Activated CD4-positive, alpha-beta T cell treated with anti-CD3 and anti-CD28 coated beads for 1 hour (primary cell): ENCODE measurements at places on chromosomes 3 and 15.
A peak's percentile ranks its signal among the peaks of the same experiment; 100 is the strongest.

- DNase-seq = peak; percentile 24
These were observed 24.4 kb downstream of the SEC61A1 start for GRCh38 chr3:128076483-128077201.

DNA sequence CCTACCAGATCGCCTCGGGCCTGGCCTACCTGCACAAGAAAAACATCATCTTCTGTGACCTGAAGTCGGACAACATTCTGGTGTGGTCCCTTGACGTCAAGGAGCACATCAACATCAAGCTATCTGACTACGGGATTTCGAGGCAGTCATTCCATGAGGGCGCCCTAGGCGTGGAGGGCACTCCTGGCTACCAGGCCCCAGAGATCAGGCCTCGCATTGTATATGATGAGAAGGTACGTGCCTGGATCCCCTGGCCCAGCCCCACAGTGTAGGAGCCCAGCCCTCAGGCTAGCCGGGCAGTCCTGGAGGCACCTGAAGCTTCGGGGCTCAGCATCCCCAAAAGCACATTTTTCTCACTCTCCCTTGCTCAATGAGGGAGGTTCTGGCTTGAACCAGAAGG, 135.8 kb downstream of the LRRK1 start:
- DNase-seq = no peak

GRCh38 chr3:89787979-89788378, 680.6 kb downstream of the EPHA3 start:
- no peak for DNase-seq

DNA sequence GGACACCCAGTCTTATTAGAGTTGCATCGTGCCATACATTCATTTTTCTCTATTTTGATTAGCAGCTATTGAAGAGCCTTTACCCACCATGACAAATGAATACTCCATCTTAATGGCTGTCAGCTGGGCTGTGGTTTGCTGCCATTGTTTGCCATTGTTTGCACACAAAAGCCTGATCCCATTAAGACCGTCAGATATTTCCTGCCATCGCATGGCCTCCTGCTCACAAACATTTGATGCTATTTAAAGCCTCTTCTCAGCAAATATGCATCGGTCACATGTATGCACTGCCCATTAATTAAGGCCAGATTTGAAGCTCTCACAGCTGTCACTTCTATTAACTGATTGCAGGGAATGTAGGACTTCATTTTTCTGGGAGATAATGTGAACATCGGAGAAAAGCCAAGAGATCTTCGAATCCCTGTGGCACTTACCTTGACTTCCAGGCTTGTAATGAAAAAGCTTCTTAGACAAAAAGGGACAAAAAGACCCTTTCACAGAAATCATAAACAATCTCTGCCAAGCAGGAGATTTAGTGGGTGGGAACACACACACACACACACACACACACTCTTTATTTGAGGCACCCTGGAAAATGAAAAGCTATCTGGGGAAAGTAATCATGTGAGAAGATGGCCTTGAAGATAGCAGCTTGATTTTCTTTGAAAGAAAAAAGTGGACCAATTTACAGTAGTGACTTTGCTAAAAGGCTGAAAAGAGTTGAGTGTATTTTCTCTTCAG, 175.4 kb upstream of the NR2E3 start:
- no peak for DNase-seq

DNA sequence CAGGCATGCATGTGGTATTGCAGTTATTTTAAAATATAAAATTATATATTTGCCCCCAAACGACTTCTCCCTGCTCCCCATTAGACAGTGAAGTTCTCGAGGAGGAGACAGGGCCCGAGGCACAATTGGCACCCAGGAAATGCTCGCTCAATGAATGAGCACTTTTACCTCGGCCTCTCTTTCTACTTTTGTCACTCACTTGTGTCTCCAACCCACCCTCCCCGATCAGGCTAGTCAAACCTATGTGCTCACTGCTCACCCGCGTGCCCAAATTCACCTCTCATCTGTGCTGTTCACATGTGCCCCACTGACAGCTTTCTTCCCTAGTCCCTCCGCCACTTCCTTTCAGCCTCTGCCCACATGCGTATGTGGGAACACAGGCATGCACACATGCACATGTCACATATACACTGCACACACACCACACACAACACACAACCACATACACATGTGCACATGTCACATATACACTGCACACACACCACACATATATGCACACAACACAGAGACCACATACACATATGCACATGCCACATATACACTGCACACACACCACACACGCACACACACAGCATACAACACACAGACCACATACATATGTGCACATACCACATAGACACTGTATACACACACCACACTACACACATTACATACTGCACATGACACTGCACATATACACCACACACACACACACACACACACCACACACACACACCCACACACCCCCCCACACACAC, 46.3 kb upstream of the DLG1 start:
- DNase-seq = no peak

- no peak for DNase-seq
These were observed 25.5 kb upstream of the ESYT3 start for GRCh38 chr3:138408751-138409570.

- no peak for DNase-seq
These were observed 514.8 kb downstream of the MECOM start for GRCh38 chr3:169148448-169149348.

DNA sequence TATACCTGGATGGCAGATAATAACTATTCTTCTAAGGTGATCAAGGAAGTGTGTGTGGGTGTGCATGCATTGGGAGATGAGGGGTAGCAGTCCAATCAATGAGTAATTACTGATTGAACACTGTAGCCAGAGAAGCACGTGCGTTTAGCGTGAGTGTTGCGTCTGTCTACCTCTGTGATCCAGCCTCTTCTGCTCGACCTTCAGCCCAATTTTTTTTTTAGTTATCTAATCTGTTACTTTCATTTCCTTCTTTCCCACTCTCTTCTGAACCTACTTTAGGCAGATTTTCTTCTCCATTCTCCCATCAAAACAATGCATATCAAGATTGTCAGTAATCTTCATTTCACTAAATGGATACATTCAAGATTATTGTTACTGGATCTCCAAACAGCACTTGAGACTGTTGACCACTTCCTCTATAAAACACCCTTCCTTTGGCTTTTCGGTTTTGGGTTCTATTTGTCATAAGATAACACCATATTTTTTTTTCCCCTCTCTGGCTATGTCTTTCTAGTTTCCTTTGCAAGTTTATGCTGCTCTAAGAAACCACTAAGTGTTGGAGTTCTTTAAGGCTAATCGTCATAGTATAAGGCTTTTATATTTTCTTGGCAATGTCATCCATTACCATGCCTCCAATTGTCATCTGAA, 41.0 kb downstream of the MCTP2 start:
- no peak for DNase-seq

GRCh38 chr3:148106062-148106461, 591.6 kb upstream of the AGTR1 start:
- DNase-seq = no peak

DNA sequence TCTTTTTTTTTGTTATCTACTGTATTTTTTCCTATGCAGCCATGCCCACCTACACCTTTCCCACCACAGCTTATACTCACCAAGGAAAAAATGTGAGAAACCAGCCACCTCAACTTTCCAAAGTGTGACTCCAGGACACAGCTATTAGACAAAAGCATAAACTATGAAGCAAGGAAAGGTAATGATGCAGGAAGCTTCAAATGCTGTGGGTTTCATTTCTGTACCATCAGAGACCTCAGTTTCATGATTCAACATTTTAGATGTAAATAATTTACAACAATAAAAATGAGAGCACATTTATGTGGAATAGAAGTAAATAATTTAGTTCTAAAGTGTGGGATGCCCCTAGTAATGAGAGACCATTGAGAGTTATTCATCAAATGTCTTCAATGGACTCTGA, 115.1 kb downstream of the CDIN1 start:
- DNase-seq = no peak

- no peak for DNase-seq
These were observed 138.3 kb downstream of the DIPK2A start for GRCh38 chr3:144109944-144110343.

GRCh38 chr3:50625231-50626182, 8.6 kb downstream of the MAPKAPK3 start:
- no peak for DNase-seq

- peak; percentile 13 for DNase-seq
These were observed 82.0 kb upstream of the LRIG1 start for GRCh38 chr3:66582721-66583423.

GRCh38 chr3:62051506-62051905, 321.8 kb downstream of the FEZF2 start:
- no peak for DNase-seq

DNA sequence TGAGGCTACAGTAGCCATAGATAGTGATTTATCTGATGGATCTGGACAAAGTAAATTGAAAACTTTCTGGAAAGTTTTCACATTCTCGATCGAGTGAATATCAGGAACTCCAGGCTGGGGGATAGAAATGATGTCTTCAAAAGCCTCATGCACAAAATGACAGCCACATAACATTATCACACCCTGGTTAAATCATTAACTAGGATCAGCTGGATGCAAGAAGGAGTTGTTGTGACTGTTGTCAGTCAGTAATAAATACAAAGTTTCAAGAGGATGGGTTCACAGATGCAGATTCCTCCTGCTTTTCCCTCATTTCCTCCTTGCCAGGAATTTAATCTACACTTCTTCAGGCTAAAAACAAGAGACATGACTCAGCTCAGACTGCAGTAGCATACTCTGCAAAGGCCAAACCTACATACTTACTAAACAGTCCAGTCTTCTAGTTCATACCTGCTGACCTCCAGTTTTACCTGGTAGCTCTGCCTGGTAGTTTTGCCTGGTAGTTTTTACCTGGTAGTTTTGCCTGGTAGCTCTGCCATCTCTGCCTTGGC, 40.9 kb downstream of the C2CD4A start:
- no peak for DNase-seq

DNA sequence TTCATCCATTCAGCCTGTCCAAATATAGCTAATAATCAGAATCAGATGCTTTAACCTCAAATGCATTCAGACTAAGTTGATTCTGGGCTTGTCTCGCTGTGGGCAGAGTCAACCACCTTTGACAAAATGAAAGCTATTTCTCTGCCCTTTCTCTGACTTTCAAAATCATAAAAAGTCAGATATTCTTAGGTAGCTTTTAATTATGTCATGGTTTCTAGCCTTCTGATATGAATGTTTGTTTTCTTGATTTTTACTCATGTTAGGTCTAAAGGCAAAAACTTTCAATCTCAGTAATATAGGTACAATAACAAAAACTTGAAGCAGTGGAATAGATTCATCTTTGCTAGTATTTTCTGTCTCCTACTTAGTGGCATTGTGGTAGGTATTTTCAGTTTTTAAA, 25.3 kb upstream of the C15orf61 start:
- no peak for DNase-seq

GRCh38 chr3:179272385-179272784, 21.5 kb upstream of the KCNMB3 start:
- DNase-seq = no peak

- DNase-seq = no peak
These were observed 225.2 kb downstream of the VPS13C start for GRCh38 chr15:61835029-61835428.

GRCh38 chr3:122941228-122942206, 86.0 kb downstream of the SEMA5B start:
- no peak for DNase-seq

GRCh38 chr15:49621887-49622286, 1.0 kb downstream of the DTWD1 start:
- DNase-seq = no peak
